ENCODE measurements at places on chromosomes 16 and 17.

GRCh38 chr16:52785653-52786052, 238.7 kb upstream of the TOX3 start:
- no peak for DNase-seq

- no peak for DNase-seq
Observed at GRCh38 chr17:65193305-65193704, 56.1 kb downstream of the RGS9 start.

- DNase-seq = no peak
Observed at GRCh38 chr16:73735018-73735417, 561.6 kb upstream of the PSMD7 start.

DNA sequence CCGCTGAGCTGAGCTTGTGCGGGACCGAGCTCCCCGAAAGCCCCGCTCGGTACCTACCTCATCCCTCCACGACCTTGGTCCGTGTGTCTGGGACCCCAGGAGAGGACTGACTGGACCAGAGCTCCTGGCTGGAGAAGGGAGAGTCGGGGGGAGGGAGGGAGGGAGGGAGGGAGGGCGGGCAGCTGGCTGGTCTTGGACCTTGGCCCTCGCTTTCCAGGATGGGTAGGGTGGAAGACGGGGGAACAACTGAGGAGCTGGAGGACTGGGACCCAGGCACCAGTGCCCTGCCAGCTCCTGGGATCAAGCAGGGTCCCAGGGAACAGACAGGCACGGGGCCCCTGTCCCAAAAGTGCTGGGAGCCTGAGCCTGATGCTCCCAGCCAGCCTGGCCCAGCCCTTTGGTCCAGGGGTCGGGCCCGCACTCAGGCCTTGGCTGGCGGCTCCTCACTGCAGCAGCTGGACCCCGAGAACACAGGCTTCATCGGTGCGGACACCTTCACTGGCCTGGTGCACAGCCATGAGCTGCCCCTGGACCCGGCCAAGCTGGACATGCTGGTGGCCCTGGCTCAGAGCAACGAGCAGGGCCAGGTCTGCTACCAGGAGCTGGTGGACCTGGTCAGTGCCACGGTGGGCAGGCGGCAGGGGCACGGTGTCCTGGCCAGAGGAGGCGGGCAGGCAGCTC, 553 bp downstream of the RHBDL1 start:
- DNase-seq = no peak

DNA sequence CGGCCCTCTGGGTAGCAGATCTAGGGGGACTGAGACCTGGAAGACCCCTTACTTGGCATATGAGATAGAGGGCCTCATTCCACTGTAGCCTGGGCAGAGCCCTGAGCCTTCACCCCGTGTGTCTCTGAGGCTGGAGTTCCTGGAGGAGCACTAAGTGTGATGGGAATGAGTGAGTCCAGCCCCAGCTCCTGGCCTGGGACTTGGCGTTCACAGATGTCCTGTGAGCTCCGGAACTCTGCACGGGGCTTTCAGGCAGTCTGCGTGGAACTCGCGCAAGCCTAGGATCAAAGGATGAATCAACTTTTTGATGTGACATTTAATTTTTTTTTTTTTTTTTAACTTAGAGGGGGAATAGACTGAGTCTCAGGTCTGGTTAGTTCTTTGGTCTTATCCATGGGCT, 1.8 kb downstream of the NKD1 start:
- no peak for DNase-seq

GRCh38 chr16:2795395-2796143, 2.7 kb upstream of the PRSS41 start:
- no peak for DNase-seq

DNA sequence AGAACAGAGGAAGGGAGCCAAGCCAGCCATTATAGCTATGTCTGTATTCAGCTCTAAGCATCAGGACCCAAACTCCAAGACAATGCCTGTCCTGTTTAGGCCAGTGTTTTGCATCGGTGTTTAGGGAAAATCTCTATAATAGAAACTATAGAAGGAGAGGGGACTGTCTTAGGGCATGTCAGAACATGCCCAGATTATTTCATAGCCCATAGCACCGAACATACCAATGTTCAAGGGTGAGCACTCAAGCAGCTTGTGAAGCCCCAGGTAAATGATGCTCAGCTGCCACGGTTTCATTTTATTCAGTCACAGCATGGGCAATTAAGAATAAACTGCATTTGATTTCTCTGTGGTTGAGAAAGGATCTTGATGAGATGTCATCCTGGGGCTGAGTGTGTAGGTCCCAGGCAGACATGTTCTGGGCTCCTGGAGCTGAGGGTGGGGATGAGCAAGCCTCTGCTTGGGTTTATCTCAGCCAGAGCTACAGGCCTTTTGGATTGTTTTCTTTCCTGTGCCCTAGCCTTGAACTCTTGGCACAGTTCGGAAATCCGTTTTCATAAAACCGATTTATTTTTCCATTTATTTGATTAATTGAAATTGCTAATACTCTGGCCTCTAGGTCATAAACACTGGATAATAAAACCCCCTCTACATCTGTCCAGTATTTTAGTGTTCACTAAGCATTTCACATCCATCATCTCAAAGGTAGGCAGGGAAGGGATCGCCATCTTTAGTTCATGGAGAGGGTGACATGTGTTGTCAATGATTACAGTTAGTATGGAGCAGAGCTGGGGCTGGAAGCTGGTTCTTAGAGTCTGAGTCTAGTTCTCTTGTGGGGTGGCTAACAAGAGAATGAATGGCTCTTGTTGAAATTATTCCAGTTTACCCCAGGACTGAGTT, 290.7 kb upstream of the ASIC2 start:
- no peak for DNase-seq

GRCh38 chr17:60652454-60653247, 25.0 kb upstream of the BCAS3 start:
- peak; percentile 39 for DNase-seq

DNA sequence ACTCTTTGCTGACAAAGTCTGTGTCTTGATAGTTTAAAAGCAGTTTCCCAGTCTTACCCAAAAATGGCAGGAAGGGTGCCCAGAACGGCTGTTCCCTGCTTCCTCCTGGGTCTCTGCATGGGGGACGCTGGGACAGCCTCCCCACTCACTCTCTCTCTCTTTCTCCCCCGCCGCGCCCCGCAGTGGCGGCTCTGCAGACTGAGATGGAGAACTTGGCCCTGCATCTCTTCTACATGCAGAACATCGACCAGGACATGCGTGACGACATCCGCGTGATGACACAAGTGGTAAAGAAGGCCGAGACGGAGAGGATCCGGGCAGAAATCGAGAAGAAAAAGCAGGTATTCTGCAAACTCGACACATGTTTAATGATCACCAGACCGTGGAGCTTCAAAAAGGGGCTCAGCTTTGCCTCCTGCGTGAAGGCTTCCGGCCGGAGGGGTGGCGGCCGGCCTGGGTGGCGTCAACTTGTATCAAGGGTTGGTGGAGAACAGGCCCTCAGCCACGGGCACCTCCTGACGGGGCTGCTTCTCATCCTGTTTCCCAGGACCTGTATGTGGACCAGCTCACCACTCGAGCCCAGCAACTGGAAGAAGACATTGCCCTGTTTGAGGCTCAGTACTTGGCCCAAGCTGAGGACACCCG, 22.0 kb downstream of the CCDC40 start:
- no peak for DNase-seq

GRCh38 chr17:59914274-59914854, 21.4 kb downstream of the RPS6KB1 start:
- peak; percentile 15 for DNase-seq

GRCh38 chr17:75152922-75153779, 1.2 kb downstream of the JPT1 start:
- no peak for DNase-seq

DNA sequence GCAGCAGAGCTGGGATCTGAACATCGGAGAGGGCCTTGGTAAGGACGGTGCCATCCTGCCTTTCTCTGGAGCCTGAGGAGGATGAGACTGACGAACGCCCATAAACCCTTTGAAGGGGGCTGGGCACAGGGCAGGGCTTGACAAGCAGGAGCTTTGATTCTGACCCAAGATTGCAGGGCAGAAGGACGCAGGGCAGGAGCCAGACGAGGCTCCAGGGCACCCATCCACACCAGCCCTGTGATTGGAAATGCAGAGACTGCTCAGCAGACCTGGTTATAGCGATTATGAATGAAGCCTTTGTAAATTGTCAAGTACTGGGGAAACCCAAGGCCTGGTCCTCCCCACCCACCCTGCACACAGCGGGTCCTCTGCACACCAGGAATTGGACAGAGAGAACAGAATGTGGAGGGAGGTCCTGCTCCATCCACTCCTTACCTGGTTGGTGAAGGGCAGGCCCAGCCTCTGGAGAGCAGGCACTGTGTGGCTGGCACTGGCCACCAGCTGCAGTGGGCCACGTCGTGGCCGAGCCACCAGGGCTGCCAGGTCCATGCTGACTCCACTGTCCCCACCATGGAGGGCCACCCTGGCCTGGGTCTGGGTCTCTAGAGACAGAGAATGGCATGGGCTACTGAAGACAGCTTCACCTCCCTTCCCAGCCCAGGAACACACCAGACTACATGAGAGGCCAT, 68.8 kb downstream of the RMI2 start:
- no peak for DNase-seq

GRCh38 chr16:82183004-82183397, 13.0 kb upstream of the MPHOSPH6 start:
- no peak for DNase-seq

DNA sequence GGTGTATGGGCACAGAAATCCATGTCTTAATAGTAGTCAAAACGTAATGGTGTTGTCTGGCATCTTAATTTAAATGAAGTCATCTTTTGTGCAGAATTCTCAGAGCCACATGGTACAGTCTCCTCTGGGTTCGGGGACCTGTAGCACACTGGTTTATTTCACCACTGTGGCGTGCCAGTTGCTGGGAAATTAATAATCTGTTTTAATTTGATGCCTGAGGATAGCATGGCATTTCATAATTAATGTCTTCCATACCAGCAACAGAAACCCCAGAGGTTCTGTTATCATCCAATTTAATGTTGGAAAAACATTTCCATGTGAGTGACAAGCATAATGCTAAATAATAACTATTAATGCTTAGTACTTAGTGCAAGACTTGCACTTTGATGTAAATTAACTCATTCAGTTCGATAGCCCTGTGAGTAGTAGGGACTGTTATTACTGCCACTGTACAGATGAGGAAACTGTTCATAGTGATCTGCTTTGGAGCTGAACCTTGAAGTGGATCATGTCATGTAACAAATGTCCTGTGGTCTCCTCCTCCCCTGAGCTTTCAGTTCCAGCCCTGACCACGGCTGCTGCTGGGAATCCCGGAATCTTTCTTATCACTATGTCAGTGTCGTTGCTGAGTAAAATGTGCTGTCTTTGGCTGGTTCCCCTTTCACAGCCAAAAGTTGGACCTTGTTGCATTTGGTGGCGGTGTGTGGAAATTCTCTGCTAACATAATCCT, 51.2 kb downstream of the SNX29 start:
- no peak for DNase-seq

DNA sequence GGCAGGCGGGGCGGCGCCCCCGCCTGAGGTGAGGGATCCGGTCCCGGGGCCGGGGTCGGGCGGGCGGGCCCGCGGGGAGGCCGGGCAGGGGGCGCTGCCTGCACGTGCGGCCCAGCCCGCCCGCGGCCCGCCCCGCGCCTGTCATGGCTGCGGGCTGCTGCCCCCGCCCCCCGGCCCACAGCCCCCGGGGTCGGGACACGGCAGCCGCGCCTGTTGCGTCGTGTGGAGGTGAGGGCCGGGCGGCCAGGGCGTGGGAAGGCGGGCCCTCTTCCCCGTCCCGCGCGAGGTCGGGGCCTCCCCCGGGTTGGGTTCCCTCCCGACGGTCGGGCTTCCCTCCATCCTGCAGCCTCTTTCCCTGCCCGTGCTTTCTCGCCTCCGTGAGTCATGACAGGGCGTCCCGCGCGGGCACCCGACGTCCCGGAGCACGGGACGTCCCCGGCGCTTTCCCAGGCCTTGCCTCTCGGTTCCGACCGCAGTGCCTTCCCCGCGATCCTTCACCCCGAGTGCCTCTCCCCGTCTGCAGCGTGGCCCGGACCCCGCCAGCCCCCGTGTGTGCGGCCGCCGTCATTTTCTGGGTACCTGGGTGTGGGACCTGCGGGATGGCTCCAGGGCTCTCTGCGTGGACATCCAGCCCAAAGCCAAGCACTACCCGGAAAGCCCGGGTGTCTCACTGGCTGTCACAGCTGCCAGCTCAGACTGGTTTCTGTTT, 76.7 kb downstream of the CHD9 start:
- no peak for DNase-seq

DNA sequence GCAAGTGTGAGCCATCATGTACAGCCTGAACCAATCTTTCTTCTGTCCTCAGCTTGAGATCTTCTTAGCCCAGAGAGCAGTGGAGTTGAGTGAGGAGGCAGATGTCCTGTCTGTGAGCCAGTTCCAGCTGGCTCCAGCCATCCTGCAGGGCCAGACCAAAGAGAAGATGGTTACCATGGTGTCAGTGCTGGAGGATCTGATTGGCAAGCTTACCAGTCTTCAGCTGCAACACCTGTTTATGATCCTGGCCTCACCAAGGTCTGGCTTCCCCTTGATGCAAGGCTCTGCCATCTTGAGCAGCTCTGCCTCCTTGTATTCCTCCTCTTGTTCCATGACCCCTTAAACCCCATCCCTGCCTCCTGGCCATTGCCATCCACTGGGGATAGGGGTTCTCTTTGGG, 9.6 kb downstream of the CDK5RAP3 start:
- DNase-seq = no peak

DNA sequence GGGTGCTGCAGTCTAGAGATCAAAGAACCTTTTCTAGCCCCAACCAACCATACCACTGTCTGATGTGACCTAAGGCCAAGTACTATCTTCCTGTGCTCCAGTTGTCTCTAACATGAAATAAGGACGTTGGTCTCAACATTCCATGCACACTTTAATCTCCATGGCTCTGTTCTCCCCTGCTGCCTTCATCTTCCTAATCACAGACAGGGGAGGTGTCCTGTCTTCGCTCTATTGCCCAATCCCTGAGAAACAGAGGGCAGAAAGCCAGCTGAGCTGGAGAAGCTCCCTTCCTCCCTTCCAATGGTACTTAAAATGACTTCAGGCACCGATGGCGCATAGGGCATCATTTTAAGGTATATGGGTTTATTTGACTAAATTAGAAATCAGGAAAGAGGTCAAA, 148.9 kb upstream of the GNAO1 start:
- DNase-seq = no peak

DNA sequence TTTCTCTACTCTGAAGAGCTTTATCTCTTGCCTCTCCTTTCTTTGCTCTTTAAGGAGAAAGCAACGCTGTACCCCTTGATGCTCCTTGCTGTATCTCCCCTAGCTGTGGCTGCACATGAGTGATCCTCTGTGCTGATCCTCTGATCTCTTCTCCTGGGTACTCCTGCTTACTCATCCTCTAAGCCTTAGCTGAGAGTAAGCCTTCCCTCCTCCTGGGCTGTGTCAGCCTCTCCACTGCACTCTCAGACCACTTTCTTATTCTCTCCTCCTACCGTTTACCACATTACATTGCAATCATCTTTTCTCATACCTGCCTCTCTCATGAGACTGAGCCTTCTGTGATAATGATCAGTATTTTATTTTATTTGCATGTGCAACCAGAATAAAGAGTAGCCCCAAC, 25.1 kb downstream of the SOX9 start:
- no peak for DNase-seq
